ENCODE measurements at places on chromosomes 12 and 14. TPM values are rescaled to one million over a fixed set of nuclear protein-coding genes. Genes with fewer than 3 reads are reported as not detected.

The ESRRB gene
- polyA plus RNA-seq, result 2.7 TPM

The OR4E2 gene
- not detected for polyA plus RNA-seq

The DDIT3 gene
- 9.2 TPM for polyA plus RNA-seq

The TSPAN11 gene
- 5.9 TPM for polyA plus RNA-seq

The CLEC14A gene
- polyA plus RNA-seq, result 24.4 TPM

The PRH2 gene
- not detected for polyA plus RNA-seq

The LALBA gene
- not detected for polyA plus RNA-seq

The PIGH gene
- polyA plus RNA-seq, result 14.6 TPM

- no peak for DNase-seq
These were observed 143.6 kb upstream of the SLC16A7 start for GRCh38 chr12:59452259-59452658.

GRCh38 chr12:68609998-68610369, 715 bp upstream of the RAP1B start:
- peak; percentile 40 for DNase-seq

DNA sequence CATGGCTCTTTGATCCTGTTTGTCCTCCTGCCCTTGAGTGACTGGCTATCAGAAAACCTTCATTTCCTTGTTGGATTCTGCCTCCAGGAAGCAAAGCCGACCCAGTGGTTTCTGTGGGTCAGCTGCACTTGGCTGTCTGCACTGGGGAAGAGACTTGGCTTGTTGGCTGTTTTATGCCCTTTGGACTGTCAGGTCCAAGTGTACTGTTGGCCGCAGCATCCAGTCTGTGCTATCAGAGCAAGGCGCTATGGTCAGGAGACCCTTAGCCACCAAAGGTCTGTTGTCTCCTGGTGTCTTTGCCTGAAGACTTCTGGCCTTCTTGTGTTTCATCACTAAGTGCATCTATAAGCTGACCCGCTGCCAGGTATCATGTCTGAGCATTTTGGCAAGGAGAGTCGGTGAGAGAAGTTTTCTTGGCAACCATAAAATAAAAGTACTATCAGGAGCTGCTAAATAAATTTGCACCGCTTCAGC, 177.4 kb upstream of the HIF1A start:
- DNase-seq, result peak; percentile 38

- no peak for DNase-seq
These were observed 34.3 kb downstream of the NKX2-1 start for GRCh38 chr14:36485773-36486172.

DNA sequence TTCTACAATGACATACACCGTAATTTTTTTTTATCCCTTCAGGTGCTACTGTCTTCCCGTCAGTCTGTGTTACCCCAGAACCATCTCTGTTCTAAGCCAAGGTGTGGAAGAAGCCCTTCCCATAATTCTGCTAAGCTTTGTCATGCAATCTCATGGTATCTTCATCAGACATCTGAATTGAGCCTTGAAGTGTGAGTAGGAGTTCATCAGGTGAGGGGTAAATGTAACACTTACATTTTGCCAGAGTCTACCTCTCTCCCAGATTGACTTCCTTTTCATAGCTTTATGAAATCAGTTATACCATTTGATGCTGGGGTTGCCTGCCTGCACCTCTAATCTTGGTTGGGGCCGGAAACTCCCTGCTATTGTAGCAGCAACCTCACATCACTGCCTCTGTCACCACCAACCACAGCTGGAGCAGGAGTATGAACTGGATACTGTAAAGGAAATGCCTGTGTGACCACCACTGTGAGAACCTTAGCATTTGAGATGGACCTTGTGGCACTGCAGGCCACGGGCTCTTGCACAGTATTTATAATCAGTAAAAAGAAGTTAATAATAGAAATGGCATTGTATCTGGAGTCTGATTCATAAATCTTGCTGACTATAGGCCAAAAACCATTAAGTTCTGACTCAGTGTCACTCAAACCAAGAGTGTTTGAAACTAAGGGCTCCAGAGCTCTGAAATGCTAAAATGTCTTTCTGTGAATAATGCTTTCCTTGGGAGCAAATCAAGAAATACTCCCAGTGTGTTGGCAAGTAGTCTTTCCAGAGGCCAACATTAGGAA, 58.7 kb upstream of the STK38L start:
- DNase-seq, result no peak

DNA sequence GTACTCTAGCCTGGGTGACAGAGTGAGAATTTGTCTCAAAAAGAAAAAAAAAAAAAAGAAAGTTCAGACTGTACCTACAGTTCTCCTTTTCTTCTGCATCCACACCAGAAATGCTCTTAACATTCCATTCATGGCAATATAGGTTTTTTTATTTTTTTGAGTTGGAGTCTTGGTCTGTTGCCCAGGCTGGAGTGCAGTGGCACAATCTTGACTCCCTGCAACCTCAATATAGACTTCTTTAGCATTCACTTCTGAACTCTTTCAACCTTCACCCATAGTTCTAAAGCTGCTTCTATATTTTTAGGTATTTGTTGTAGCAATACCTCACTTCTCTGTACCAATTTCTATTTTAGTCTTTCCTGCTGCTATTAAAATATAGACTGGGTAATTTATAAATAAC, 1095.7 kb downstream of the FLRT2 start:
- DNase-seq, result no peak

GRCh38 chr14:71698027-71698426, 234.2 kb upstream of the RGS6 start:
- no peak for DNase-seq

DNA sequence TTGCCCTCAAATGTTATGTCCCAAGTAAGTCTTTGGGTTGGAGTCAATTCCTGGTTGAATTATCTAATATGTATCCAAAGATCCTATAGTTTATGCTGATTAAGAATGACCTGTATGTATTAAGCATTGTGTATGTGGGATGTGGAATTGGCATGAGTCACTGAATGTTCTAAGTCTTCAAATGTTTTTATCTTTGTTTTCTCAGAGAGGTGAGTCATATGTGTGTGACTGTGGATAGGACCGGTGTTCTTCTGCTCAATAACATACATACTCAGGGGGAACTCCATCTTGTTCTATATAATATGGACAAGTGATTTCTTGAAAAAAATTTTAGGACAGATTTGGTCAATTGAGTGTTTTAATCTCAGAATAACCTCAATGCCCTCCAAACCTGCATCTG, 57.9 kb downstream of the NAV3 start:
- DNase-seq, result no peak

GRCh38 chr12:64034901-64035576, 187.1 kb downstream of the KICS2 start:
- no peak for DNase-seq

DNA sequence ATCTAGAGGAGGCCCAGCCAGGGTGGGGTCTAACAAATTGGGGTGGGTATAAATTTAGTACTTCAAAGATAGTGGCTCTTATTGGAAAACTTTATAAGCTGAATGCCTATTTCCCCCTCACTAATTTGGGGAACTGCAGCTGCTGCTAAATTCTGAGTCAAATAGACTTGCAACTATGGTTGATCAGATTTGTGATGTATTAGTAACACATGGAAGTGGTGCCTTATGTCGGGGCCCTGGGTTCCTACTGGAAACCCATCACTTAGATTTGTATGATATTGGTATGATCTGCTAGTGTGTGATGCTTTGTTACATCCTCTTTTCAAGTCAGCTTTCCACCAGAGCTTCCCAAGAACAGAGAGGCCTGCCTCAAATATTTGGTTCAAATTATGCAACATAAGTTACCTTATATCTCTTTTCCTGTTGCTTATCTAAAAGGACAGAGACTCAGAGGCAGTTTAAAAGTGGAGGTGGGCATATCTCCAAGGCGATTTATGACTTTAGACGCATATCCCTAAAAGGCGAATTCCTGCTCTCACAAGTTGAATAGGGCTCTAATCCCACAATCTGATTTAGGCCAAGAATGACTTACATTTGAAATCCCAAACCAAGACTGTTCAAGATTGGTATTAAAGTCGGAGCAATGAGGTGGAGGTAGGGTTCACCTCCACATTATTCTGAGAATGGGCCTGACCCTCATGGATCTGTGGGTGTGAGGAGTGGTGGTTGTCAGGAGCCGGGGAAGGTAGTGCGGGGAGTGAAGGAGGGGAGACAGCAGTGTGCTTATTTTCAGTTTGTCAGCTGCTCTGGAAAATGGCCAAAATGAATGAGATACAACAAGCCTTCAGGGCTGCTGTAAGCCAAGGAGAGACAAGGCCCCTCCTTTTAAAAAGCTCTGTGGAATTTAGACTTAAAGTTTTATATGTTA, 425.8 kb downstream of the RAD51B start:
- DNase-seq, result peak; percentile 81

- no peak for DNase-seq
These were observed 17.3 kb downstream of the PPM1A start for GRCh38 chr14:60266021-60266937.

DNA sequence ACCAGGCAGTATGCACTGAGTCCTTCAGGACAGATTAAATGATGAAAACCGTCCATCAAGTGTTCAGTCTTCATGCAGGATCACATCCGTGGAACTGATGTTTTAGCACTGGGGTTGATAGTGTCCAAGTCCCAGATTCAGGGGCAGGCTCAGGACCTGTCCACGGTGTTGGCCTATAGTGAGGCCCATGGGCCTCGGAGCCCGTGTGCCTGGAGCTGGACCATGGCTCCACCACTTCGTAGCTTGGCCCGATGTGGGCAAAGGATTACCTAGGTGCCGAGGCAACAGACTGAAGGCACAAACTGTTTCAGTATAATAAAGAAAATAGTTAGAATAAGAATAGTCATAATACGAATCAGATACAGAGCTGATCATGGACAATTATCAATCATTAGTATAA, 41.8 kb downstream of the DDX51 start:
- no peak for DNase-seq

DNA sequence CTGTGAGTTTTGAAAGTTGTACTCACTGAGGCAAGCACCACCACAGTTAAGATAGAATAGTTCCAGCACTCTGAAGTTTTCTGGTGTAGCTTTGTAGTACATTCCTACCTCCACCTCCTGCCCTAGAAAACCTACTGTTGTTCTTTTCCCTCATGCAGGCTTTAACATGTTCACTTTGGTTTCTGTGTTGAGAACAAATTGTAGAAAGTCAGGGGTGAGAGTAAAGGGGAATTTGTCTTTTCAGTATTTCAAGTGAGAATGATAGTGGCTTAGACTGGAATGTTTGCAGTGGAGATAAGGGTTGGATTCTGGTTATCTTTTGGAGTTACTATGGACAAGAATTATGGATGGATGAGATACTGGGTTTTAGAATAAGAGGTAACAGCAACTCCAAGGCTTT, 67.2 kb downstream of the AEBP2 start:
- DNase-seq, result no peak

DNA sequence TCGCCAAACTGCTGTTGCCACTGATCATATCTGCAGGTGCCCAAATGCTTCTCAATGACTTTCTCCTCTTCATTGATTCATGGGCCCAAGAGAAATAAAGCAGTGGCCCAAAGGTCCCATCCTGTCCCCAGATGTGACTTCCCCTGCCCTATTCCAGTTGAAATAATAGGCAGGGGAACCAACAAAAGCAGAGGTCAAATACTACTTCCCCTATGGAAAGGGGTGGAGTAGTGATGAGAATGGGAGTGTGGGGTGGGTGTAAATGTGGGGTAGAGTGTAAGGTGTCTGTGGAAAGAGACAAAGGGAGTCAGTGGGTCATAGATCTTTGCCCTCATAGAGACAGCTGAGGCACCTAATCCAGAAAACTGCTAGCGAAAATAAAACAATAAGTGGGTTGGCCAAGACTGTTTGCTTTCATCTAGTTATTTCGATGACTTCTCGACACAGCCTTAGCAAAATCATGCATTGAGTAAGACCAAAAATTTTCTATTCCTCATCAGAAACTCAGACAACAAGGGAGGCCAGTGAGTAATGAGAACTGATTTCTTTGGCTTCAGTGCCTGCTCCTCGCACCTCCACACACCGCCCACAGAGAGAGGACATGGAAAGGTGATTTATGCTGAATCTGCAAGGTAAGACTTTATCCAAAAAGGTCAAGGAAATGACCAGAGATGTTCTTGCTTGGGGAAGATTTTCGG, 10.9 kb upstream of the IL22 start:
- no peak for DNase-seq

GRCh38 chr12:74021937-74022336, 515.7 kb upstream of the ATXN7L3B start:
- DNase-seq, result peak; percentile 11

DNA sequence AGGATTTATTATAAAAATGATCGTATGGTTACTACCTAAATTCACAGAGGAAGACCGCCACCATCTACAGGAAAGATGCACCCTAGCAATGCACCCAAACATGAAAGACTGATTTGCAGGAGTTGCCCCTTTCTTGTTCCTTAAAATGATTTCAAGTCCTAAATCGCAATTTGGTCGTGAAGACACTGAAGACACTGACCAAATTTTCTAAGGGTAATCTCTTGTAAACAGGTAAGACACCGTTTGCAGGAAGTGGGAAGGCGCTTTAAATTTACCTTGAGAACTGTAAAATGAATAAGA, 1.0 kb downstream of the SOS2 start:
- DNase-seq, result no peak

DNA sequence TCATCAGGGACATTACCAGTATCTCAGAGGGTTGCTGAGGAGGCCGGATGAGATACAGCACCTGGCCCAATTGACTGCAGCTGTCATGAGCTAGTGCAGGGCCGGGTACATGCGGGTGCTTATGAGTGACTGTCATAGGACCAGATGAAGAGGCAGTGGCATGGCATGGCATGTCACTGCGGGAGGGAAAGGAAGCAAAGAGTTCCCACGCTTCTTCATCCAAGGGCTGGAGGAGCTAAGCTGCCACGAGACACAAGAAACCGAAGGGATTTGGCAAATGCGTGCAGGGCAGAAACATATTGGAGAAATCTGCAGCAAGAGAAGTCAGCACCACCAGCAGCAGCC, 10.7 kb upstream of the GPX2 start:
- no peak for DNase-seq

- DNase-seq, result no peak
These were observed 95.2 kb downstream of the PRKCH start for GRCh38 chr14:61416591-61416990.

DNA sequence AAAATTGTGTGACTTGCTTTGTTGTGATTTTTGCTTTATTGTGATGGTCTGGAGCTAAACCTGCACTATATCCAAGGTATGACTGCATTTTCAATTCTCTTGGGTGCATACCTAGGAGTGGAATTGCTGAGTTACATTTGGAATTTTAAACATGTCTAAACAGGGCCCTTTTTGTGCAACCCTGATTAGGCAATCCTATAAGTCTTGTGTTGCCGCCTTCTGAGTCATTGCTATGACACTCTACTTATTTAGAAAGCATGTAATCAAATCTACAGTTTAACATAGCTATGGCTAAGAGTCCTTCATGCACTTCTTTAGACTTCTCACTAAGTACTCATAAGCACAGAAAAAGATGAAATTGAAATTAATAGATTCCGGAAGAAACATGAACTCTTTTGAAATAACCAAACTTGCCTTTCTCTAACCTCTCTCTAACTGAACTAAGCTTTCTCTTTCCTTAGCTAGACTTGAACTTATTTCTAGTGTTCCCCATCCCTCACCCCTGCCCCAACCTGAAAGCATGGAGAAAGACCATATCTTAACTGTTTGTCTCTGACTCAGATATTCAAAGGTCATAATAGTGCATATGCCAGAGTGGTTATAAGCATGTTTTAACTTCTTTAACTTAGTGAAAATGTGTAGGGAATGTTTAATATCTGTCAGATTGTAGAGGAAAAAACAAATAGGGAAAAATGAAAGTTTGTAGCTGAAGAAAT, 203.0 kb downstream of the SNAPC1 start:
- no peak for DNase-seq

- DNase-seq, result peak; percentile 61
These were observed 877 bp downstream of the BAG5 start for GRCh38 chr14:103561381-103562178.

Measured in hindlimb muscle (tissue), 1 donor.